Activated CD4-positive, alpha-beta memory T cell treated with anti-CD3 and anti-CD28 coated beads, Interleukin-2, amount 10 ng/mL, durations not matched to agents 7 days and 5 days (primary cell): ENCODE measurements at places on chromosomes 16 and 17. TPM values are rescaled to one million over a fixed set of nuclear protein-coding genes. Genes with fewer than 3 reads are reported as not detected.
A peak's percentile ranks its signal among the peaks of the same experiment; 100 is the strongest.

DNA sequence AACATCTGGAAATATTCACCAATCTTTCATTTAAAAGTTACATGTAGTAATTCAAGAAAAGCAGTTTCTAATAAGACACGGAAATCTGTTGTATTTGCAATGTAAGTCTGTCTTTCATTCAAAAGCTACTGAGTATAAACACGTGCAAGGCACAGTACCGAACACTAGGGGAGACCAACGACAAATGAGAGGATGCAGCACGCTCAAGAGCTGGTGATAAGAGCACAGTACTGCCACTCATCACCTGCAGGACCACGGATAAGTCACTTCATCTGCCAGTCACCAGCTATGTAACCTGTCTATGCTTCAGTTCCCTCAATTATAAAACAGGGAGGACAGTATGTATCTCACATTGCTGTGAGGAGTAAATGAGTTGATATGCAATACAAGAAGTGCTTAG lies 67.1 kb downstream of the CLEC18A start:
- H3K27ac ChIP-seq: no peak overlapping the region
- no peak overlapping the region for H3K4me3 ChIP-seq
- DNase-seq: peak; percentile 32
- H3K27me3 ChIP-seq: no peaks in the 10 kb centered on the region
- H3K36me3 ChIP-seq: peaks cover 4% of the 10 kb centered on the region

DNA sequence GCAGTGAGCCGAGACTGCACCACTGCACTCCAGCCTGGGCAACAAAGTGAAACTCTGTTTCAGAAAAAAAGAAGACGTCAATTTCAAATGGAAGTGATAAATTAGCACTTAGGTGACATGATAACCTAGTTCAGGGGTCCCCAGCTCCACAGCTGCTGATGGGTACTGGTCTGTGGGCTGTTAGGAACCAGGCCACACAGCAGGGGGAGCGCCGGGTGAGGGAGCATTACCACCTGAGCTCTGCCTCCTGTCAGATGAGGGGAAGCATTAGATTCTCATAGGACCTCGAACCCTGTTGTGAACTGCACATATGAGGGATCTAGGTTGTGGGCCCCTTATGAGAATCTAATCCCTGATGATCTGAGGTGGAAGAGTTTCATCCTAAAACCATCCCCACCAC lies 253.0 kb downstream of the FOXL1 start:
- peaks cover 3% of the 10 kb centered on the region for H3K4me1 ChIP-seq
- H3K27me3 ChIP-seq: peaks cover 18% of the 10 kb centered on the region
- DNase-seq: no peak
- no peak overlapping the region for H3K4me3 ChIP-seq

ATP2A1 gene
- total RNA-seq: 2.5 TPM

ACSM3 gene
- total RNA-seq: 4.3 TPM

- H3K4me1 ChIP-seq: no peaks in the 10 kb centered on the region
- no peak overlapping the region for H3K27ac ChIP-seq
- H3K4me3 ChIP-seq: no peak overlapping the region
These were observed 76.5 kb downstream of the TIMM22 start for GRCh38 chr17:1073241-1073962.
